HuH-7.5 (cell line): ENCODE measurements at places on chromosomes 11 and 22.

DNA sequence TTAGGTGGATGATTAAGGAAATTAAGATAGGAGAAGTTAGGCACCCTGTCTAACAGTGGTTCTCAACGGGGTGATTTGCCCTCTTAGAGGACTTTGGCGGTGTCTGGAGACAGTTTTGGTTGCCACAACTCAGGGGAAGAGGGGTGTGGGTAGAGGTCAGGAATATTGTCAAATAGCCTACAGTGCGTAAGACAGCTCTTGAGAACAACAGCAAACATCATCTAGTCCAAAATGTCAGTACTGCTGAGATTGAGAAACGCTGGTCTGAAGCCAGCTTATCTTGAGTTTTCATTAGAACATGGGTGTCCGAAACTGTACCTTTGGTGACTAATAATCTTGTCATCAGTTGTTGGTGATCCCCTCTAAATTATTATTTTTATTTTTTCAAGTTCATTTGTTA is 38.4 kb downstream of the CECR2 start:
- no peak for DNase-seq

DNA sequence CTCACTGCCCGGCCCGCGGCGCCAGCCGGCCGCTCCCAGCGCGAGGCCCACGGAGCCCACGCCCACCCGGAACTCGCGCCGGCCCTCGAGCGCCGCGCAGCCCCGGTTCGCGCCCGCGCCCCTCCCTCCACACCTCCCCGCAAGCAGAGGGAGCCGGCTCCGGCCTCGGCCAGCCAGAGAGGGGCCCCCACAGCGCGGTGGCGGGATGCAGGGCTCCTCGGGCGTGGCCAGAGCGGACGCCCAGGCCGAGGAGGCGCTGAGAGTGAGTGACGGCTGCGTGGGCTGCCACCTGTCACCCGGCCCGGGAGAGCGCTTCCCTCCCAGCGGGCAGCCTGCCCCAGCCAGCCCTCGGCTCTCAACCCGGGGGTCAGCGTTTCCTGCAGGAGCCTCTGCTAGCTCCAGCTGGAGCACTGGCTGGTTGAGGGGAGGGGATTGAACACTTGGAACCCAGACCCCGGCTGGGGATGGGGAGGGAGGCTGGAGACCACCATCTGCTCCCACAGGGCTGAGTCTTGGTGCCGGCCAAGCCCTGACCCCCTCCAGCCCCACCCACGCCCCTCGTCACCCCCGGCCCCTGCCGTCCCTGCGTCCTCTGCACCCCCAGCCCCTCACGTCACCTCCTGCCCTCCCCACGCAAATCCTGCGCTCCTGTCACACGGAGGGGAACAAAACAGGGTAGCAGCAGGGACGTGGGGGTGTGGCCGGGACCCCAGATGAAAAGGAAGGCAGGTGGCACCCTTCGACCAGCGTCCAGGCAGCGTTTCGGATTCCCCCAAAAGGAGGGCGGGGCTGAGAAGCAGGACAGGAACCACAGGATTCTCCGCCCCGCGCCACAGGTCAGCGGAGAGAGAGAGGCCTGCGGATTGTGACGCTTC is 157.0 kb downstream of the BRD1 start:
- no peak for DNase-seq

DNA sequence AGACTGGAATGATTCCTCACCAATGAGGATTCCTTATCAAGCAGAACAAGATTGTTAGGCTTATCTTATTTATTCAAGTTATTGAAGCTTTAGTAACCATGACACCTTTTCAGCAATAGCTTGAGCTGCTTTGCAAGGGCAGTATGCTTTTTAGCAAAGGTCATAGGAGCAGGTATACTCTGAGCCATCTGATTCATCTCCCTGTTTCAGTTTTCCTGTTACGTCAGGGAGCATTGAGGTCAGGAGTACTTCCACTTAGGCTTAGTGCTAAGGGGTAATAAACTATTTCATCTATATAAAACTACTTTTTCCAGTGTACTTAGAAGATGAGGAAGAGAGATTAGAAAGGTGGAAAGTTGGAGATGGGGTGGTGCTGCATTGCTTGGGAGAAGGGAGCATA is 17.7 kb upstream of the ANKRD42 start:
- no peak for DNase-seq

- no peak for DNase-seq
Observed at GRCh38 chr22:16955678-16956210, 52.3 kb downstream of the GAB4 start.

GRCh38 chr22:39021552-39022250 is 774 bp downstream of the APOBEC3D start:
- DNase-seq: no peak

DNA sequence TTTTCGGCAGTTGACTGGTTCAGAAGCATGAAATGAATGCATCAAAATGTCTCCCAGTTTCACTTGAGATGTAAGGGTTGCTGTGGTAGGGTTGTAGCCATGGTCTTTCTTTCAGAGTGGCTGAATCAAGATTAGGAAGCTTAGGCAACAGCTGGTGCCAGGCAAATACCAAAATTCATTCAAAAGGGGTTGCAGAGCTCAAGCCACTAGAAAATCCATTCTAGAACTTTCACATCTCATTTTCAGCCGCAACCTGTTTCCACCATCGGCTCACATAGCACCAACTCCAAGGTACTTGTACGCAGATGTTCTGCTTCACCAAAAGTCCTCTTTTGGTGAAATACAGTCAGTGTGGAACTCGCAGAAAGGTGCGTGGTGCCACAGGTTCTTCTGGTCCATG is 40.5 kb upstream of the STK33 start:
- DNase-seq: no peak

GRCh38 chr22:36578619-36579018 is 49.7 kb upstream of the EIF3D start:
- no peak for DNase-seq

DNA sequence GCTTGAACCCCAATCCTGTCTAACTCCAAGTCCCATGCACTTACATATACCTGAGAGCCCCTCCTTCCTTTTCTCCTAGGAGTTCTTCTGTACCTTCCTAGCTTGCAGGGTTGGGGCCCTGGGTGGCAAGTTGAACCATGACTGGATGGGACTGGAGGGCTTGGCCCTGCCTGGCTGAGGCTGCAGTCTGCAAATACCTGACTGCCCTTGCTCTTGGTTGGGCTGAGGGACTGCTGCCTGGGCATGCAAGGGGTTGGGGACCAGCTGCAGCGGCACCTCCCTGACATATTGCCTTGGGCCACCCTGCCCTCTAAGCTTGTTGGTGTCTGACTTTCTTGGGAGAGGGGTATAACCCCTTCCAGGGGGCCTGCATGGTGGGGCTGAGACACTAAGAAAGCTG is 9.8 kb upstream of the SLC39A13 start:
- no peak for DNase-seq

DNA sequence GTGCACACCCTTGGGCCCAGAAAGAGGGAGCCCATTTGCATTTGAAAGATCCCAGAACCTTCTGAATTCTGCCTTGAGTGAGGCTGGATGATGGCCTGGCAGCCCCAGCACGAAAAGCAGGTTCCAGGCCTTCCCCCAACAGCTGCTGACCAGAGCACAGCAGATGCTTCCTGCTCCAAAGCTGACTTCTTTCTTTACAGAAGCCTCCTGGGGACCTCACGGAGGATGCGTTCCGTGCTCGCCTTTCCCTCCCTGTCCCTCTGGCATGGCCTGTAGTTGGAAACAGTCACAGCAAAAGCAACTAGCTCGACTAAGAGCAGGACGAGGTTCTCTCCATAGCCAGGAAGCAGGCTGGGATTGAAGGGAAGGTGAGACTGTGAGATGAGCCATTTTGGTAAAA is 107.7 kb upstream of the B3GAT1 start:
- no peak for DNase-seq

- no peak for DNase-seq
Observed at GRCh38 chr11:74538680-74539079, 45.2 kb upstream of the LIPT2 start.

DNA sequence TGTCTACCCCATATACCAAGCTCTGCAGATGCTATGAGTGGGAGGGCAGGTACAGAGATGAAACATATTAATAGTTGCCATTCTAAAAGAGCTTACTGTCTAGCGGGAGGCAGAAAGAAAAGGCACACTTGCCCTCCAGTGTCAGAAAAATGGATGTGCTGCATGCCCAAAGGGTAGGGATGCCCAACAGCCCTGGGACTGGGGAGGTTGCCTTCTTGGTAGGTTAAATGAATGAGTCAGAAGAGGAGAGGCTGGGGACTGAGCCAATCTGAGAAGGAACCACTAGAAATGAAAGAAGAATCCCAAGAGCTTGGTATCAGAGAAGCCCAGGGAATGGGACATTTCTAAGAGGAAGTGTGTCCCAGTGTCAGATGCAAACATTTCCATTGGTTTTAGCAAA is 1.2 kb downstream of the BIRC3 start:
- no peak for DNase-seq

DNA sequence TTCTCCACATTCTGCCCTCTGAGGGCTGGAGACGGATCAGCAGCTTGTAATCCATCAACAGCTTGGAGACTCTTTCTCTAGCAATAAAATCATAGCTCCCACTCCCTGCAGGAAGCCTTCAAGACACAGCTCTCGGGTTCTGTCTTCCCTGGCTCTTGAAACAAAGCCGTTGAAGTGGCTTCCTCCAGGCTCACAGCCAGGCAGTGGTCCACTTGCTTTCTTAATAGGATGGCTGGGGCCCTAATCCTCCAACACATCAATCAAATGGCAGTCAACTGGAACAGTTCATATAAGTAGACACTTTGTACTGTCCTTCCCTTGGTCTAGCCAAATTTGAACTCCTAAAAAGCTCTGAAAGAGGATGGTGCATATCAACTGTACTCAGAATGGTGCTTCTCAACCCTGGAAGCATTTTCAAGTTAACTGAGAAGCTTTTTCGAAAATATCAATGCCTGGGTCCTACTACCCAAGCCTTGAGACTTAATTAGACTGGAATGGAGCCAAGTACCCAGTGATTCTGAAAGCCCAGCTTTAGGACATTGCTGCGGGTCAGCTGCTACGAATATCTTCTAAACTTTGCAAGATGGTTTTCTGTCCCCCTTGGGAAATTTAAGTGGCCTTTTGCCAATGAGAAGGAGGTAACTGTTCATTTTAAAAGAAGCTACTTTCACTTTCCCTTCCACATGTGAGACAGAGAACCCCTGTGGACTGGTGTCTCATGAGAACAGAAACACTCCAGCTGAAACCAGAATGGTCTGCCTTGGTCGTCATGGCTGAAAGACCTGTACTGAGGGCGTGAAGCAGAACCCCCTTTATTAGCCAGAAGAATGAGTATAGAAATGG is 74.7 kb downstream of the SC5D start:
- DNase-seq: no peak

- no peak for DNase-seq
Observed at GRCh38 chr22:44314425-44315067, 1.8 kb upstream of the SHISAL1 start.

GRCh38 chr11:79352349-79352703 is 88.5 kb downstream of the TENM4 start:
- DNase-seq: no peak

- no peak for DNase-seq
Observed at GRCh38 chr11:45264839-45265515, 21.2 kb downstream of the SYT13 start.

- DNase-seq: no peak
Observed at GRCh38 chr11:62726156-62726914, 922 bp downstream of the HNRNPUL2 start.

GRCh38 chr22:26643418-26644100 is 13.8 kb upstream of the MIAT start:
- DNase-seq: no peak

GRCh38 chr22:25940479-25940878 is 198.5 kb downstream of the MYO18B start:
- DNase-seq: no peak

DNA sequence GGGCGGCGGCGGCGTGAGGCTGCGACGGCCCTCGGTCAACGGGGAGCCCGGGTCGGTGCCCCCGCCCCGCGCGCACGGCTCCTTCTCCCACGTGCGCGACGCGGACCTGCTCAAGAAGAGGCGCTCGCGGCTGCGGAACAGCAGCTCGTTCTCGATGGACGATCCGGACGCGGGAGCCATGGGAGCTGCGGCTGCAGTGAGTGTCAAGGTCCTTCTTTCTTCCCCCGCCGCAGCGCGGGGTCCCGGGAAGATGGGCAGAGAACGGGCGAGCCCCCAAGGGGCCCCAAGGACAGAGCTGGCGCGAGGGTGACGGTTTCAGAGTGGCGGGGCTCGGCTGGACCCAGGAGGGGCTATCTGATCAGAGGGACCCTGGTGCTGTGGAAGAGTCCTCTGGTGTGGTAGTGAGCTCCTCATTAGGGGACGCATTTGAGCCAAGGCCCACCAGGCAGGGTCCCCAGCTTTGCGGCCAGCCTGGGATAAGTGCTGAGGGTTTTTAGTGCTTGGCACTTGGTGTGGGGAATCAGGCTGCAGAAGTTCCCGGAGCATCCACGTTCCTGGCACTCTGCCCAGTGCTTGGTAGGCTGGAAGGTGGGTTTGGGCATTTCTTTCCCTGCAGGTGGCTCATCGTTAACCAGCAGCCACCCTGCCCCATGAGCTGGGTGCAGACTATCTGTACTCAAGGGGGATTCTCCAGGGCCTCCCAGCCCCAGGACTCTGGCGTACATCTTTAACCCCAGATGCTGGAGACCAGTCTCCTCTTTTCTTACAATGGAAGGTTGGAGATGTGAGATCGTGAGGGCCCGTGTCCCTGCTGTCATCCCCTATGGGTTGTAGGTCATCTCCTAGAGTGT is 9.8 kb downstream of the EHBP1L1 start:
- DNase-seq: no peak

GRCh38 chr11:32960553-32961164 is 55.0 kb upstream of the DEPDC7 start:
- DNase-seq: no peak

GRCh38 chr11:113538451-113539412 is 63.5 kb upstream of the DRD2 start:
- DNase-seq: no peak

DNA sequence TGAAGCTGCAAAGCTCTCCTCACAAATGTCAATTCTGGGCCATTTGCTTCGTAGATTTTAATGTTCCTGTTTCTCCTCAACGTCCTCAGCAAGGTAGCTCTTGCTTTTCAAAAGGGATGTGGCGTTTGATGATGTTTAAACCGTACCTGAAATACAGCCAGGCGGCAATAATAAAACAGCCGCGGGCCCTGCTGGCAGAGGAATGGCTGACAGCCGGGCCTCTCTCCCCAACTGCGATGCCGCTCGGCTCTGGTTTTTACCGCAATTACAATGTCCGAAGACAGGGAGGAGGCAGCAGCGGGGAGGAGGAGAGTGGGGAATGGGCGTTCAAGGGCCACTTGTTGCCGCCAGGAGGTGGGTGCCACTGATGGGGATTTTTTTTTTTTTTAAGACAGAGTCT is 27.5 kb downstream of the MACROD1 start:
- DNase-seq: no peak

GRCh38 chr22:46749682-46750529 is 11.9 kb upstream of the CERK start:
- no peak for DNase-seq

- DNase-seq: no peak
Observed at GRCh38 chr11:126105748-126106080, 43.0 kb upstream of the CDON start.
